ENCODE measurements at places on chromosomes 2 and 18. TPM values are rescaled to one million over a fixed set of nuclear protein-coding genes. Genes with fewer than 3 reads are reported as not detected.
A peak's percentile ranks its signal among the peaks of the same experiment; 100 is the strongest.

The OTOF gene
- 2.0 TPM for total RNA-seq

The RFTN2 gene
- 9.6 TPM for total RNA-seq

The IL1RL2 gene
- 0.22 TPM for total RNA-seq

The RESP18 gene
- not detected for total RNA-seq

- H3K4me3 ChIP-seq: no peak overlapping the region
- H3K4me1 ChIP-seq: no peaks in the 10 kb centered on the region
- no peak for DNase-seq
- H3K27ac ChIP-seq: no peak overlapping the region
- no peaks in the 10 kb centered on the region for H3K36me3 ChIP-seq
These were observed 600.4 kb upstream of the CHAC2 start for GRCh38 chr2:53167227-53167626.

DNA sequence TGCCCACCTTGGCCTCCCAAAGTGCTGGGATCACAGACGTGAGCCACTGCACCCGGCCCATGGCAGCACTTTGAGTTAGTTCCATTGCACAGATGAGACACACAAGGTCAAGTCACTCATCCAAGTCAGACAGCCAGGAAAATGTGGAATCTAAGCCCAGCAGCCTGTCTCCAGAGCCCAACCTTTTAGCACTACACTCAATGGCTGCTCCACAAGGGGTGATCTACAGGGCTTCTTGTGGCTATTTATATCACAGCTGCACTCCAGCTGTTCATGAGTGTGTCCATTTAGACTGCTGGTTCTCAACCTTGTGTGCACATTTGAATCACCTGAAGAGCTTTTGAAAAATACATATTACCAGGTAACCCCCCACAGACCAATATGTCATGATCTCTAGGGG, 72.9 kb upstream of the RPL31 start:
- H3K4me3 ChIP-seq: no peak overlapping the region
- H3K4me1 ChIP-seq: peaks cover 16% of the 10 kb centered on the region
- no peak overlapping the region for H3K27ac ChIP-seq
- no peak for DNase-seq
- no peaks in the 10 kb centered on the region for H3K36me3 ChIP-seq

- H3K27ac ChIP-seq: no peak overlapping the region
- no peaks in the 10 kb centered on the region for H3K4me1 ChIP-seq
- no peak for DNase-seq
- no peak overlapping the region for H3K4me3 ChIP-seq
These were observed 447.4 kb downstream of the CMPK2 start for GRCh38 chr2:6418291-6418690.

DNA sequence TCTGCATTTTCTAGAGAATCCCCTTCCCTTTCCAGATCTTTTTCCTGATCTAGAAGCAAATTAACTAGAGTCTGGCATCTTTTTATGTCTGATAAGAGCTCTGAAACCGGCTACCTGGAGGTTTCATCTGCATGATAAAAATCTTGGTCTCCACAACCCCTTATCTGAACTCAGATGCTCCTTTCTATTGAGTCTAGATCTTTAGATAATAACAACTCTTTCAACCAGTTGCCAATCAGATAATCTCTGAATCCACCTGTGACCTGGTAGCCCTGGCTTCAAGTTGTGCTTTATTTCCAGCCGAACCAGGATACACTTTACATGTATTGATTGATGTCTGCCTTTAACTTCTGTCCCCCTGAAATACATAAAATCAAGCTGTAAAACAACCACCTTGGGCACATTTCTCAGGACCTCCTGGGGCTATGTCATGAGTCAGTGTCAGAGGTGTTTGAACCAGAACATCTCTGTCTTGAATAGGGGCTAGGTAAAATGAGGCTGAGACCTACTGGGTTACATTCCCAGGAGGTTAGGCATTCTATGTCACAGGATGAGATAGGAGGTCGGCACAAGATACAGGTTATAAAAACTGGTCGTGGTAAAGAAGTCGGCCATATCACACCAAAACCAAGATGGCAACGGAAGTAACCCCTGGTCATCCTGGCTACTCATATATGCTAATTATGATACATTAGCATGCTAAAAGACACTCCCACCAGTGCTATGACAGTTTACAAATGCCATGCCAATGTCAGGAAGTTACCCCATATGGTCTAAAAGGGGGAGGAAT, 20.8 kb downstream of the RALBP1 start:
- H3K4me3 ChIP-seq: no peak overlapping the region
- H3K36me3 ChIP-seq: no peaks in the 10 kb centered on the region
- no peaks in the 10 kb centered on the region for H3K27me3 ChIP-seq
- no peak overlapping the region for H3K27ac ChIP-seq
- H3K4me1 ChIP-seq: no peaks in the 10 kb centered on the region

DNA sequence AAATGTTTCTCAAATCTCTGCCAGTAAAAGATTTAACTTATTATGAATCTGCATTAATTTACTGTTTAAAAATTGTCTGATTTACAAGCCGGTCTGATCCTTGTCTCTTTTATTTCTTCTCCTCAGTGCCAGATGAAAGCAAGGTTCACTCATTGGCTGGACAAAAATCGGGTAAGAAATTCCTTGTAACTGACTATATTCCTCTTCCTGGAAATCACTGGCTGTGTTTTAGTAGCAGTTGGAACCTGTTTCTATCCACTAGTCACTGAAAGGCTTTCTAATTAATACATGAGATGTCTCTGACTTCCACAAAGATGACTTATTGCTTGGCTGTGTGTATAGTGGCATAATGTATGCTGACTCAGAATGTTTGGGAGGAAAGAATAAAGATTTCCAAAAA, 436.6 kb upstream of the NRP2 start:
- H3K36me3 ChIP-seq: no peaks in the 10 kb centered on the region
- DNase-seq: no peak
- no peak overlapping the region for H3K27ac ChIP-seq
- H3K27me3 ChIP-seq: no peaks in the 10 kb centered on the region
- H3K4me1 ChIP-seq: no peaks in the 10 kb centered on the region
- H3K4me3 ChIP-seq: no peak overlapping the region

DNA sequence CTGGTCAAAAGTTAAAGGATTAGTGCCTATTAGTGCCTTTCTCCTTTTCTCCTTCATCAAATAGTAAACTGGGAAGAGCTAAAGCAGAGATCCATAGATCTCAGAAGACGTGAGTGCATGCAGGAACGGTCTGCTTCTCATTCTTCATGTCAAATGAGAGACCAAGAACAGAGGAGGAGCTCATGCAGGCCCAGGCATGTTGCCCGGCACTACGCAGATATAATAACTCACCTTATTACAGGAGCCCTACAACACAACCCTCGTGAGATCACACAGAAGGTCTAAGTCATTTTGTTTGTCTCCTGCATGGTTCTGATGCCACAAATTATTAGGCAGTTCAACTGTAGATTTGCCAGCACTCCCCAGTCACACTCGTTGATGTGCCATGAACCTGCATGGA, 71.8 kb downstream of the CMPK2 start:
- no peaks in the 10 kb centered on the region for H3K36me3 ChIP-seq
- H3K27ac ChIP-seq: no peak overlapping the region
- no peaks in the 10 kb centered on the region for H3K4me1 ChIP-seq
- DNase-seq: no peak
- no peak overlapping the region for H3K4me3 ChIP-seq
- H3K27me3 ChIP-seq: peaks cover 3% of the 10 kb centered on the region

- no peak overlapping the region for H3K27ac ChIP-seq
- H3K27me3 ChIP-seq: no peaks in the 10 kb centered on the region
- no peak for DNase-seq
- no peaks in the 10 kb centered on the region for H3K36me3 ChIP-seq
These were observed 60.5 kb upstream of the ALKAL2 start for GRCh38 chr2:348361-348916.

GRCh38 chr2:118078734-118079133, 9.5 kb upstream of the INSIG2 start:
- no peak overlapping the region for H3K27ac ChIP-seq
- no peaks in the 10 kb centered on the region for H3K27me3 ChIP-seq
- DNase-seq: no peak
- H3K4me1 ChIP-seq: no peaks in the 10 kb centered on the region

- no peak overlapping the region for H3K27ac ChIP-seq
- H3K36me3 ChIP-seq: no peaks in the 10 kb centered on the region
- DNase-seq: no peak
- H3K4me1 ChIP-seq: no peaks in the 10 kb centered on the region
These were observed 310.6 kb upstream of the PIK3C3 start for GRCh38 chr18:41644466-41644865.

DNA sequence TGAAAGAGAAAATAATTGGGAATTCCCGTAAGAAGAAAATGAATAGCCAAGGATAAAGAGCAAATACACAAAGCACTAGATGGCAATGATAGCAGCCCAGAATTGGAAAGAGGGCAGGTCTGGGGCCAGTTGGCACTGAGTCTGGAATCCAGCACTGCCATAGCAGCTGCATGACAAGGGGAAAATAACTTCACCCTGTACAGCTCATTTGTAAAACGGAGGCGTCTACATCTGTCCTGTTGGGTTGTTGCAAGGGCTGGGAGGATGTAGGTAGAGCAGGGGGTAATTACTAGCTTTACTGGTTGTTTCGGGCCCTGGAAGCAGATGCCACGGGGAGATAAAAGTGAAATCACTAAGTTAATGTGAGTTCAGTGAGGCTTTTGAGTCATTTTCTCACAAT, 110.0 kb upstream of the RASGRP3 start:
- no peak overlapping the region for H3K27ac ChIP-seq
- no peak for DNase-seq
- no peaks in the 10 kb centered on the region for H3K36me3 ChIP-seq

DNA sequence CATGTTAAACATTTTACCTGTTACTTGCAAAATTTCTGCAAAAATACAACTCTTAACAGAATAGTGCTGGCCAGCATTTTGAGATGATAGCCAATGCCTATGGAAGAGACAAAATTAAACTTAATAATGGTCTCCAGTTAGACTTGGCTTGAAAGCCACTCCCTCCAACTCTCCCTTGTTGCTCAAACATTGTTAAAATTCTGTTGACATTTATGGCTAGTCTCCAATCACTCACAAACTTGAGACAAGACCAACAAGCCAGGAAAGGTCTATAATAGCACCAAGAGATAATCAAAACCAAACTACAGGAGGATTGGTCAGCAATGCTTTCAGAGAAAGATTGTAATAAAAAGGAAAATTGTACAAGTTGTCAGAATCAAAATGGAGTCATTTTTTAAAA, 770.7 kb upstream of the NXPH2 start:
- H3K4me3 ChIP-seq: no peak overlapping the region
- H3K36me3 ChIP-seq: no peaks in the 10 kb centered on the region
- no peak overlapping the region for H3K27ac ChIP-seq
- H3K27me3 ChIP-seq: no peaks in the 10 kb centered on the region
- no peak for DNase-seq

DNA sequence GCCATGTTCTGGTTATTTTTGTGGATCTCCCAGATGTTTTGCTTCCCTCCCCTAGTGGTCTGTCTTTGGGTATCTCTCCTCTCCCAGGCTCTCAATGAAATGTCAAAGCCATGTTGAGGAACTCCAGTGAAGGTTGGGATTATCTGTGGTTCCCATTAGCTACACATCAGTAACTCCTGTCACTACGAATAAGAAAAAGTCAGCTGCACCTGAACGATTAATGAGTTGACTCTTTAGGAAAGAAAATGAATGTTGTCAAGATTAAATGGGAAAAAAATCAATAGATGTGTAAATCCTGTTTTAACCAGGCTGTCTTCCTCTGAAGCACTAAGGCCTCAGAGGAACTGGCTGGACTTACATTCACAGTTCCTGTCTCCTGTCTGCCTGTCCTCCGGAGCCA, 94.0 kb upstream of the DAPL1 start:
- H3K27ac ChIP-seq: no peak overlapping the region
- no peak for DNase-seq
- no peaks in the 10 kb centered on the region for H3K4me1 ChIP-seq
- H3K36me3 ChIP-seq: no peaks in the 10 kb centered on the region

DNA sequence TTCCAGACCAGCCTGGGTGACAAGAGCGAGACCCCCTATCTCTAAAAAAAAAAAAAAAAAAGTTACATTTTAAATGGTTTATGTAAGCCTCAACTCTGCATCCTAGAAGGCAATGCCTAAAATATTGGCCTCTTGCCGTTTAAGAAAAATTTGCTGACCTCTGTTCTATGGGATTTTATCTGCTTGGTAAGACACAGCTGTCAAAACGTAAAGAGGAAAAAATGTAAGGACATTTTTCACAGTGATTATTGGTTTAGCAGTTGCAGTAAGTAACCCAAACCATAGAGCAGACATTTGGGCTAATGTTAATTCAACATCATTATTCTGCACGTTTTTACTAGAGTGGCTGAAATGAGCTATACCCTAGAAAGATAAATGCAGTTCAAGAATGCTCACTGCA, 14.4 kb upstream of the E2F6 start:
- H3K27me3 ChIP-seq: peaks cover 17% of the 10 kb centered on the region
- H3K27ac ChIP-seq: no peak overlapping the region
- no peak overlapping the region for H3K4me3 ChIP-seq
- no peak for DNase-seq
- H3K36me3 ChIP-seq: no peaks in the 10 kb centered on the region
- H3K4me1 ChIP-seq: peaks cover 5% of the 10 kb centered on the region

- H3K27me3 ChIP-seq: no peaks in the 10 kb centered on the region
- H3K4me3 ChIP-seq: no peak overlapping the region
- H3K36me3 ChIP-seq: no peaks in the 10 kb centered on the region
- DNase-seq: peak; percentile 76
These were observed 145.6 kb downstream of the TGIF1 start for GRCh38 chr18:3595369-3596273.

DNA sequence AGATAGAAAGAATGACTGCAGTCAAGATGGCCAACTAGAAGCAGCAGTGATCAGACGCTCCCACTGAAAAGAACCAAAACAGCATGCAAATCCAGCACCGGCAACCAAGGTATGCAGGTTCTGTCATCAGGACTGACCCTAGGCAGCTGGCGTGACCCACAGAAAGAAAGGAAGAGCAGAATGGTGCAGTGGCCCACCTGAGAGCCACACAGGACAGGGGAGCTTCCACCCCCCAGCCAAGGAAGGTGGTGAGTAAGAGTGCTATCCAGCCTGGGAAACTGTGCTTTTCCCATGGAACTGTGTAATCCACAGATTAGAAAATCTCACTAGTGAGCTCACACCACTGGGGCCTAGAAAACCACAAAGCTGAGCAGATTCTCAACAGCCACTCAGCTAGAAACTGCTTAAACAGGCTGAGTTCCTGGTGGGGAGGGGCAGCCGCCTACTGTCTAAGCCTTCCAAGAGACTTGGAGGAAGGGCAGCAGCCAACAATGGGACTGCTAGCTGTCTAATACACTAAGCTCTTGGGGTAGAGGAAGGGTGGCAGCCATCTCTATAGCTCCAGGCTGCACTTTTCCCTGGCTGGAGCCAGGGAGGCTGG, 127.9 kb downstream of the EVA1A start:
- H3K27ac ChIP-seq: no peak overlapping the region
- no peak overlapping the region for H3K4me3 ChIP-seq
- no peaks in the 10 kb centered on the region for H3K4me1 ChIP-seq
- DNase-seq: no peak

- no peaks in the 10 kb centered on the region for H3K36me3 ChIP-seq
- H3K4me3 ChIP-seq: no peak overlapping the region
- no peaks in the 10 kb centered on the region for H3K27me3 ChIP-seq
These were observed 6.8 kb downstream of the CCBE1 start for GRCh38 chr18:59690186-59690982.

Data from adrenal gland (tissue), 19 donors.